ENCODE measurements at places on chromosomes 2 and 18. TPM values are rescaled to one million over a fixed set of nuclear protein-coding genes. Genes with fewer than 3 reads are reported as not detected.

DNA sequence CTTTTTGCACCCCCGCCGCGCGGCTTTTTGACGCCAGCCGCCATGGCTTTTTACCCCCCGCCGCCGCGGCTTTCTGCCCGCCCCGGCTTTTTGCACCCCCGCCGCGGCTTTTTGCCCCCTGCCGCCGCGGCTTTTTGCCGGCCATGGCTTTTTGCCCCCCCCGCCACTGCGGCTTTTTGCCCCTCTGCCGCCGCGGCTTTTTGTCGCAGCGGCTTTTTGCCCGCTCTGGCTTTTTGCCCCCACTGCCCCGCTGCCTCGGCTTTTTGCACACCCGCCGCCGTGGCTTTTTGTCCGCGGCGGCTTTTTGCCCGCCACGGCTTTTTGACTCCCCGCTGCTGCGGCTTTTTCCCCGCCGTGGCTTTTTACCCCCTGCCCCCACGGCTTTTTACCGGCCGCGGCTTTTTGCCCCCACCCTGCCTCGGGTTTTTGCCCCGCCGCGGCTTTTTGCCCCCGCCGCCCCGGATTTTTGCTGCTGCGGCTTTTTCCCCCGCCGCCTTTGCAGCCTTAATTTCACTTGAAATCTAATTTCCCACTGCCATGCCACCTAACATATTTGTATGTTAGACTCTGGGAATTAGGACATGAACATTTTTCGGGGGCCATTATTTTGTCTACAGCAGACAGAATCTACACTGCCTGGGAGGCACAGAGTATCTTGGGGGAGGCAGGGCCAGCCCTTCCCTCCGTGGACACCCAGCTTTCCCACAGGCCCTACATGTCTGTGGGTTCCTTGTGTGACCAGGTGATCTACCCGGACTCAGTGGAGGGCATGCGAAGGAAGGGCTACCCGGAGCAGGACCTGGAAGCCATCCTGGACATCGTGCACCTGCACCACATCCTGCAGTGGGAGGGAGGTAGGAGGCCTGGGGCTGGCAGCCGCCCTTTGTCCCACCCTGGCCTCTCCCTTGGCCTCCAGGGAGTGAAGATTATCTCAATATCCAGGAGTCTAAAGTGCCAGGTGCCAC is 3031.0 kb upstream of the TEKT4 start:
- H3K4me1 ChIP-seq: no peaks in the 10 kb centered on the region
- H3K27me3 ChIP-seq: no peaks in the 10 kb centered on the region
- no peak overlapping the region for H3K27ac ChIP-seq
- no peaks in the 10 kb centered on the region for H3K36me3 ChIP-seq
- no peak for DNase-seq

DNA sequence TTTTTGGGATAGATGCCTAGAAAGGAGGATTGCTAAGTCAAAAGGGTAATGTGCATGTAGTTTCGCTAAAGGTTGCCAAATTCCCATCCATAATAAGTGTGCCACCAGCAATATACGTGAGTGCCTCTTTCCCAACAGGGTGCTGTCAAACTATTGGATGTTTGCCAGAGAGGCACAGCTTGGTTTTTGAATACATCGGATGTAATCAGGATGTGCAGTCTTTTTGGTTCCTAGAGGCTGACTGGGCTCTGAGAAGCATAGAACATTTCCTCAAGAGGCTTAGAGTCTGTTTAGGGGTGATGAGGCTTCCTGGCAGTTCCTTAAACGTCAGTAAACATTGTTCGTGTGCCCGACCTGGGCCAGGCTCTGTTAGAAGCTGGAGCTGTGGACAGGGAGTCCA is 28.0 kb downstream of the AGAP1 start:
- no peaks in the 10 kb centered on the region for H3K36me3 ChIP-seq
- no peaks in the 10 kb centered on the region for H3K27me3 ChIP-seq
- H3K4me3 ChIP-seq: no peak overlapping the region
- no peak overlapping the region for H3K27ac ChIP-seq
- H3K4me1 ChIP-seq: peaks cover 6% of the 10 kb centered on the region

DNA sequence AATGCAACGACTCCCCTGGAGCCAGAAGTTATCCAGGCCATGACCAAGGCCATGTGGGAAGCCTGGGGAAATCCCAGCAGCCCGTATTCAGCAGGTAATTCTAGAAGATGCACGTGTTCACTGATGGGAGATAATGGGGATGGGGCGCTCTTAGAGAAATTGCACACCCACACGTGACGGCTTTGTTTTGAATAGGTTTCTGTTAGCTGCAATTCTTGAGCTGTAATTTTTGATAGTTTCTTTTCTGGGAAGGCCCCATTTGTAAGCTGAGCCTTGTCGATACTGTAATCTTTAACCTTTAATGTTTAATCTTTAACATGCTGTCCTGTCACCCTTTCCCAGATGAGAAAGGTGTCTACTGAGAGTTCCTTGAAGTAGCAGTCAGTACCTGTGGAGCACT is 3.6 kb downstream of the SCLY start:
- H3K27me3 ChIP-seq: no peaks in the 10 kb centered on the region
- no peak overlapping the region for H3K4me3 ChIP-seq
- no peak for DNase-seq
- H3K4me1 ChIP-seq: peaks cover 20% of the 10 kb centered on the region
- no peak overlapping the region for H3K27ac ChIP-seq

DNA sequence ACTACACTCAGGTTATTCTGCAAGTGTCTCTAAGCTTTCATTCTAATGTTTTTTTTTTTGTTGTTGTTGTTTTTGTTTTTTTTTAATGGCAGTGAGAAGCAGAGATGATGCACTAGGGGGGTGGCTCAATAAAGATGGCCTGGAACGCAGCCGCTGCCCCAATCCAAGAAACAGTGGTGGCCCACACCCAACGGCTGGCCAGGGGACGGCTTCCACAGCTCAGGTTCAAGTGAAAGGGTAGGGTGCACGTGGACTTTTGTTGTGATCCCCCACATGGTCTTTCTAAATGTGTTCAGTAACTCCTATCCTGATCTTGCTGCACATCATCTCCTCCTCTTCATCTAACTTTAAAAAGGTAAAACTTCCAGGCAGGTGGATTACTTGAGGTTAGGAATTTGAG is 190.1 kb downstream of the NDUFA10 start:
- no peak for DNase-seq
- H3K4me3 ChIP-seq: no peak overlapping the region
- H3K4me1 ChIP-seq: 0 out of 2 replicates have a peak, but pooled peaks cover 2% of the 10 kb centered on the region
- peaks cover 10% of the 10 kb centered on the region for H3K27me3 ChIP-seq

The ACTG2 gene
- 0.89 TPM for total RNA-seq

The KCNE4 gene
- total RNA-seq: not detected

GRCh38 chr2:228503731-228504130 is 322.2 kb upstream of the SPHKAP start:
- H3K4me3 ChIP-seq: no peak overlapping the region
- no peak overlapping the region for H3K27ac ChIP-seq
- H3K4me1 ChIP-seq: no peaks in the 10 kb centered on the region
- no peaks in the 10 kb centered on the region for H3K27me3 ChIP-seq

The HS1BP3 gene
- total RNA-seq: 17.1 TPM

The RASGRP3 gene
- total RNA-seq: 0.59 TPM

- no peak overlapping the region for H3K4me3 ChIP-seq
- 0 out of 2 replicates have a peak, but pooled peaks cover 4% of the 10 kb centered on the region for H3K36me3 ChIP-seq
- no peak overlapping the region for H3K27ac ChIP-seq
- H3K27me3 ChIP-seq: no peaks in the 10 kb centered on the region
- no peak for DNase-seq
- H3K4me1 ChIP-seq: no peaks in the 10 kb centered on the region
Observed at GRCh38 chr18:57640749-57641148, 19.1 kb upstream of the NARS1 start.

- peaks cover under 1% of the 10 kb centered on the region for H3K36me3 ChIP-seq
- DNase-seq: no peak
- H3K4me3 ChIP-seq: no peak overlapping the region
- H3K4me1 ChIP-seq: no peaks in the 10 kb centered on the region
- no peaks in the 10 kb centered on the region for H3K27me3 ChIP-seq
Observed at GRCh38 chr2:11810237-11810977, 64.0 kb downstream of the LPIN1 start.

- no peak overlapping the region for H3K27ac ChIP-seq
- no peak overlapping the region for H3K4me3 ChIP-seq
- peaks cover 2% of the 10 kb centered on the region for H3K4me1 ChIP-seq
- H3K27me3 ChIP-seq: no peaks in the 10 kb centered on the region
- no peaks in the 10 kb centered on the region for H3K36me3 ChIP-seq
Observed at GRCh38 chr2:217976301-217976700, 26.5 kb downstream of the TNS1 start.

DNA sequence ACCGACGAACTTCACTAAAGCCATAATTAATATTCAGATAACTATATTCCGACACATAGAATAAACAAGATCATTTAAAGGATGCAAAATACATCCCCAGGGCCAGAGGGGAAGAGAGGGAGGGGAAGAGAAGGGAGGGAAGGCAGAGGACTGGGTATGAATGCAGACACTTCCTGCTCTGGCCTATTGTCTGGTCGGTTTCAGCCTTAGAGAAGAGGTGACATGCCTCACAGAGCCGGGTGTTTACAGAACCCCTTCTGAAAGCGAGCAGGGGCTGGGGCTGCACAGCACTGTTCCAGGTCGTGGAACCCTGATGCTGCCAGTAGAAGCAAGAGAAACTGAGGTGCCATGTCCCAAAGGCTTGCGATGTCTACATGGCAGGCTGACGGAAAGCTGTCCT is 31.0 kb downstream of the CELF4 start:
- DNase-seq: no peak
- H3K36me3 ChIP-seq: no peaks in the 10 kb centered on the region
- no peak overlapping the region for H3K4me3 ChIP-seq
- H3K4me1 ChIP-seq: no peaks in the 10 kb centered on the region
- no peak overlapping the region for H3K27ac ChIP-seq

GRCh38 chr2:47079515-47080412 is 75.3 kb downstream of the STPG4 start:
- no peak for DNase-seq
- no peak overlapping the region for H3K4me3 ChIP-seq
- peak overlapping the region; percentile 25 for H3K27ac ChIP-seq
- peaks cover 59% of the 10 kb centered on the region for H3K4me1 ChIP-seq
- no peaks in the 10 kb centered on the region for H3K27me3 ChIP-seq

The AGXT gene
- total RNA-seq: 0.34 TPM

- no peak for DNase-seq
- H3K4me3 ChIP-seq: no peak overlapping the region
- no peaks in the 10 kb centered on the region for H3K36me3 ChIP-seq
- H3K4me1 ChIP-seq: no peaks in the 10 kb centered on the region
- H3K27ac ChIP-seq: no peak overlapping the region
Observed at GRCh38 chr2:67834482-67834881, 228.3 kb downstream of the C1D start.

GRCh38 chr2:159873258-159873657 is 75.2 kb upstream of the CD302 start:
- no peaks in the 10 kb centered on the region for H3K36me3 ChIP-seq
- no peak overlapping the region for H3K27ac ChIP-seq
- no peaks in the 10 kb centered on the region for H3K4me1 ChIP-seq
- no peak overlapping the region for H3K4me3 ChIP-seq
